ENCODE measurements at places on chromosomes 16 and 17. TPM values are rescaled to one million over a fixed set of nuclear protein-coding genes. Genes with fewer than 3 reads are reported as not detected.

The OSGIN1 gene
- total RNA-seq, result 3.1 TPM

The HOXB9 gene
- 2.8 TPM for total RNA-seq

The SOST gene
- total RNA-seq, result not detected

The CRISPLD2 gene
- 68.6 TPM for total RNA-seq

The SSTR5 gene
- total RNA-seq, result not detected

The CCNF gene
- 3.9 TPM for total RNA-seq
